ENCODE measurements at places on chromosomes 2 and 18. TPM values are rescaled to one million over a fixed set of nuclear protein-coding genes. Genes with fewer than 3 reads are reported as not detected.

GATA6 gene
- total RNA-seq = 22.5 TPM

SNORC gene
- total RNA-seq = 0.72 TPM

ZCCHC2 gene
- total RNA-seq = 12.8 TPM

RAD51AP2 gene
- not detected for total RNA-seq

HRH4 gene
- under 0.01 TPM for total RNA-seq

FAM117B gene
- total RNA-seq = 4.7 TPM

PIEZO2 gene
- total RNA-seq = 1.6 TPM

CIB4 gene
- not detected for total RNA-seq

EPHA4 gene
- 13.9 TPM for total RNA-seq

ANKRD62 gene
- total RNA-seq = not detected

EVA1A gene
- total RNA-seq = 25.2 TPM

ERFE gene
- 3.4 TPM for total RNA-seq

SCYGR4 gene
- total RNA-seq = not detected

DYNAP gene
- not detected for total RNA-seq
